Caco-2 (cell line): ENCODE measurements at places on chromosomes 5 and 9. TPM values are rescaled to one million over a fixed set of nuclear protein-coding genes. Genes with fewer than 3 reads are reported as not detected.

Gene LHFPL2
- 44.0 and 49.7 TPM in 2 replicates for total RNA-seq

GRCh38 chr9:70564468-70565335 lies 150.2 kb upstream of the KLF9 start:
- DNase-seq: no peak

- no peak for DNase-seq
These were observed 38.7 kb downstream of the VCAN start for GRCh38 chr5:83510260-83510659.

- DNase-seq: no peak
These were observed 63.9 kb upstream of the CCDC180 start for GRCh38 chr9:97243606-97244005.

- no peak for DNase-seq
These were observed 129.7 kb upstream of the IQGAP2 start for GRCh38 chr5:76273206-76273885.

DNA sequence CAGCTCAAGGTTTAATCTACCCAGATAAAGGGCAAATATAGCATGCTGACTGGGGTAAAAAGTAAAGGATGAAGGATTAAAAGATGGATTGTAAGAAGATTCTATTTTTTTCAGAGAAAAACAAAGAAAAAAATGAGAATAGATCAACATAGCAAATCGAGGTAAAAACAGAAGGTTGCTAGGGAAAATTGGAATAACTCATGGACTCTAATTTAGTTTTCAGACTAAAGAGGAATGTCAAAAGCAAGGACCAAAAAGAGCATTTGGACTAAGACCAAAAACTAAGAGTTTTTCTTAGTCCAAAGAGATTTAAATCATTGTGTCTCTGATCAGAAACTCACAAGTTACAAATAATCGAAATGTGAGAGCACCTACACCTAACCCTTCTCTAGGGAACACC lies 250.7 kb upstream of the PTPRD start:
- no peak for DNase-seq

DNA sequence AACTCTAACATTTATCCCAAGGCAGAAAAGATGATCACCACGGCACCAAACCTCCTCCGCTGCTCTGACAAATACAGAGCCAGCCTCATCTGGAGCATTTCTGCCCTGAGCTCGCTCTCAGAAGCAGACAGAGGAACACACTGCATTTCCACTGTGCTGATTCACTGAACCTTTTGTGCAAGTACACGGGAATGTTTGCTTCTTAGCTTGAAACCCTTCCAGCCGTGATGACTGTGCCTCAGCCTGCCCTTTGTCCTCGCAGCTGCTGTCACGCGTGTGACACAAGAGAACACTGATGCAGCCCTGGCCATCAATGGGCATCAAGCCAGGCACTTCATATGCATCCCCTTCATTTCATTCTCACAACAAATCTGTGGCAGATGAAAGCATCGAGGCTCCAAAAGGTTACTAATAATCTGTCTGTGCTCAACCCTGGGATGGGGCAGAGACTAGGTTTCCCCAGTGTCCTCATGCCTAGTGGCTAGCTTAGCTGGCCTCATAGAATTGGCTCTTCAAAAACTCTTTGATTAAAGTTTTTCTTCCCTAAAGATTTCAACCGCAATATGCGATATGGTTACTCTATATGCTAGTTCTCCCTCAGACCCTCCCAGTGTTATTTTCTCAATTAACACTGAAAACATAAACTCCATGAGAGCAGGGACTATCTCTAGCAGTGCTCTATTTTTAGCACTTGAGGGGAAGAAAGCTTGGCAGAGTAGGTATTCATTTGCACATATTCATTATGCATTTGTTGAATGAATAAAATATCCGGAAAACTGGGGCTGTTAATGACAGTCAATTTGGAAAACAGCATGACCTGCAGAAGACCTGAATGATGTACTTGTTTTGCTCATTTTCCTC lies 7.3 kb downstream of the CDC14B start:
- peak; percentile 66 for DNase-seq
